Fibroblast of skin of right biceps (primary cell): ENCODE measurements at places on chromosomes 6 and 20.

DNA sequence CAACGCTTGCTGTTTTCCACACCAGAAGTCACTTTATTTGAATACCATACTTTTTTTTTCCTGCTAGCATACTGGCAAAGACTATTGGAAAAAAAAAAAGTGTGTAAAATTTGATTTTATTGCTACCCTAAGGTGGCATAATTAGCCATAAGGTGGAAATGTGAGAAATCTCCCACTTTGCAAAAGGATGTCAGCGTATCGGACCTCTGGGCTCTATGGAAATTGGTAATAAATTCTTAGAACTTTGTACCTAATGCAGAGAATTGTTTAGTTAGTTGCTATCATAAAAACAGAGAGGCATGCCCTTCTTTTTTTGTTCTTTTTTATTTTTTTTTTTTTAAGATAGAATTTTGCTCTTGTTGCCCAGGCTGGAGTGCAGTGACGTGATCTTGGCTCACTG is 63.7 kb upstream of the GMDS start:
- no peak for DNase-seq

DNA sequence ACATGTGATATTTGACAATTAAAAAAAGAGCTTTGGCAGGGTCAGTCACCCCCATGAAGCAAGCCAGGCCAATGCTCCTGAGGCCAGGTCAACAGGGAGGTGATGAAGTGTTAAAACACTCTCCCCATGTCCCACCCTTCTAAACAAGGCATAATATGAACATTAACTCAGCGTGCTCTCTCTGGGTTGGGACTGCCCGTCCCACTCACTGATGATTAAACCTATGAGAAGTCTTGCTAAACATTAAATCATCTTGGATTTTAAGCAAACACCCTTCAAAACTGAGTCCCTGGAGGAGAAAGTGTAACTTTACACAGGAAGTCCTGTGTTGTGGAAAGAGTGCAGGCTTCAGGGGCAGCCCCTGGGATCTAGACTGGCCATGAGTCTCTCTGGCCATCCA is 558.5 kb downstream of the CD83 start:
- peak; percentile 58 for DNase-seq

GRCh38 chr6:42933205-42933604 is 3.9 kb downstream of the CNPY3 start:
- DNase-seq, result no peak

DNA sequence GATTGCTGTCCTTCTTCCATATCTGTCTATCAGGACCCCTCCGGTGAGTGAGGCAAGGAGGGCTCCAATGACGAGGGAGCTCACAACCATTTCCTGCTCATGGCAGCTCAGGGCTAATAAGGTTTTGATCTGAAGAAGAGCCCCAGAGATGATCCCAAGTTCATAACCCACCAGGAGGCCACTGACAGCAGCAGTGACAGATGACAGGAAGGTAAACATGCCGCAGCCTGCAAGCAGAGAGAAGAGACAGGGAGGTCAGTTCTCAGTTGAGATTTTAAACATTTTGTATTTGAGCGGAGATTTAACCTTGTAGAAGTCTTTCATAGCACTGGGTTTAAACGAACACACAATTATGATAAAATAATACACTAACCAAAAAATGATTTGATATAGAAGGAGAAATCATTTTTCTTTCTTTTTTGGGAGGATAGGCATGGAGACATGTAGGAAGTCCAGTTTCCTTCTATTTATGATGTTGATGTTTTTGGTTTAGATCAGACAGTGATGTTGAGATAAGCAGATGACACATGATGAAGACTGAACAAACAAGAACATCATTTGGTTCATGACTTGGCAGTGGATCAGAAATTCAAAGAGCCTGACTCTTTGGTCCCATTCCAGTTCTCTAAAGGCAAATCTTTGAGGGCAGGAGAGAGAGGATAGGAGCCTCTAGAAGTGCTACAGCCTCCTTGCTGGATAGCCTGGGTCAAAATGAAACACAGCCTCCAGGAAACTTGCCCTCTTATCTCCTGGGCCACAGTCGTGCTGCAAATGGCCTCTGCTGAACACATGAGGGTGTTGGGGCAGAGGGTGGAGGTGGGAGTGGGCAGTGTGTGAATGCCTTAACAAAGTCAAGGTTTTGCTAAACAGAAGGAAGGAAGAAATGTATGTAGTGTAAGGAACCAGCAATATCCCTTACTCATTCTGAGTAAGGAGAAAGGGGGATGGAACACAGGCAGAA is 22.6 kb downstream of the SLC2A12 start:
- DNase-seq, result peak; percentile 52

GRCh38 chr6:108653949-108654348 is 93.2 kb downstream of the FOXO3 start:
- peak; percentile 37 for DNase-seq
